ENCODE measurements at places on chromosomes 11 and 22.

- peak; percentile 80 for DNase-seq
These were observed 66.5 kb upstream of the AMPD3 start for GRCh38 chr11:10388574-10388973.

DNA sequence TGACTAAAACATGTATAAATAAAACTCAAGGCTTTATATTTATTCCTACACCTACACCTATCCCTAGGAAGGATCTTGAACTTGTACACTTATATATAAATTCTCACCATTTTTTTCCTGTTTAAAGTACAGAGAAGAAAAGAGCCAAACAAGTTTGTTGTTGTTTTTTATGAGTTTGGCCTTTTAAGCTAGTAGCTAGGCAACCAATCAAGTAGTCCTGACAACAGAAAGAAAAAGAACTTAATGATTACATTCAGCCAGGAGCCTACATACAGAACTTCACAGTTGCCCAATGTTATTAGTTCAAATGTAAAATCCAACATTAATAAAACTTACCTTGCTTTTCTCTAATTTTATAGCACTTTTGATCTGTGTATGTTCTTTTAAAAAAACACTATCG lies 316.2 kb downstream of the SOX6 start:
- no peak for DNase-seq

DNA sequence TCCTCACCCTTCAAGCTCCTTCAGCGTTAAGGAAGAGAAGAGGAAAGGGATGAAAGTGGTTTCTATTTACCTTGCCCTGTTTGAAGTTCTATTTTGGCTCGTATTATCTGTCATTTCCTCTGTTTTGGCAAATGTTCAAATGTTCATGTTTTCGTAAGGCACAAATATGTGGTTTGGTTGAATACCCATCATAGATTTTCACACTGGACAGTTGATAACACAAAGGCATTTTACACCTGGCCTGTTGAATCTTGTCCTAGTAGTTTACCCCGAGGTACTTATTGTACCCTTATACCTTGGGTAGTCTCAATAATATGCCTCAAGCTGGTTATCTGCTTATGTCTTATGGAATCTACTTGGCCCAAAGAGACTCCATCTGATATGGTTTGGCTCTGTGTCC lies 706.9 kb downstream of the METTL15 start:
- no peak for DNase-seq

DNA sequence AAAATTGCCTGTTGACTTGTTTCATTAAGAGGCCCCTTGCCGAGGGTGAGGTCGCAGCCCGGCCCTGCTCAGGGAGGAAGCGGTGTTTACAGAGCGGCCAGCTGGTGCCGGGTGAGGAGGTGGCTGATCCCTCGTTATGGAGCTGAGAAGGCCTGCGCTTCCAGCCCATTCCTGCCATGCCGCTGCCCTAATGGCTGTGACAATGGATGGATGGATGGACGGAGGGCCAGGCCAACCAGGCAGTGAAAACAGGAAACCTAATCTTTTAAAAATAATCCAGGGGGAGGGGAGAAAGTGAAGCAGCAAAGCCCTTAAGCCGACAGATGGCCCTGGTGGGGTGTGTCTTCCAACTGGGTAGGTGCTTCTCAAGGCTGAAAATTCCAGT lies 38.5 kb downstream of the BCR start:
- DNase-seq, result peak; percentile 31

- DNase-seq, result no peak
These were observed 8.1 kb downstream of the PRR33 start for GRCh38 chr11:1883346-1884302.

GRCh38 chr11:77558380-77558779 lies 31.4 kb upstream of the AQP11 start:
- DNase-seq, result no peak

GRCh38 chr11:20088397-20089225 lies 71.7 kb downstream of the DBX1 start:
- no peak for DNase-seq

DNA sequence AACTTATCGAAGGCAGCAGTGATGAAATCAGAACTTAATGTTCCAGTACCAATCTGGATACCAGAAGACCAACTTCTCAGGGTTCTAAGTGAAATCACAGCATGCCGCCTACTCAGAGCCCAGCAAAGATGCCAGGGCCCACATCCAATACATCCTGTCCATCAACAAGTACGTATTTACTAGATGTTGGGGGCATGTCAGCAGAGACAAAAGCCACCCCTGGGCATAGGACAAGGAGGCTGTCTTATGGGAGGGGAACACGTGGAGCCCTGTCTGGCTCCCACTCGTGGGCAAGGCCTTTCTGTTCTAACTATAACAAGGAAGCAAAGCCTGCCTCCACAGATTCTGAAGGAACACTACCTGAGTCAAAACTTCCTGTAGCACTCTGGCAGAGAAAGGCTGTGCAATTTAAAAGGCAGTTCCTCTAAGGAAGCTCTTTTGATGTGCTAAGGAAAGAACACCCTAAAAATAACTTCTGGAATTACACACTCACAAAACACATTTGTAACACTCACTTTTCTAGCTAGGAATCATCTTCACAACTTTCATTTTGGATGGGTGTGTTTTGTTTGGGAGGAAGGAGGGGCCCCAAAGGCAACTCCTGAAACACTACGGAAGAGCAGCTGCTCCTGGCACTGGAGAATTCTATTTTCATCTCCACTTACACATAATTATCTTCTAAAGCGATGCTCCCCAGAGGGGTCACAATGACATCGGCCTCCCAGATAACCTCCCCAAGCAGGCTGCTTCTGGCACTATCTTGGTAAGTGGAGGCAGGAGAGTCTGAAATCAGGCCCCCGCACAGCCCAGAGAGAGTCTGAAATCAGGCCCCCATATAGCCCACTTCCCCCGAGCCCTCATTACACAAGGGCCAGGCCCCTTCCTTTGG lies 14.2 kb downstream of the SMCO4 start:
- DNase-seq, result no peak

- DNase-seq, result no peak
These were observed 8.0 kb downstream of the NAGA start for GRCh38 chr22:42062506-42063170.

DNA sequence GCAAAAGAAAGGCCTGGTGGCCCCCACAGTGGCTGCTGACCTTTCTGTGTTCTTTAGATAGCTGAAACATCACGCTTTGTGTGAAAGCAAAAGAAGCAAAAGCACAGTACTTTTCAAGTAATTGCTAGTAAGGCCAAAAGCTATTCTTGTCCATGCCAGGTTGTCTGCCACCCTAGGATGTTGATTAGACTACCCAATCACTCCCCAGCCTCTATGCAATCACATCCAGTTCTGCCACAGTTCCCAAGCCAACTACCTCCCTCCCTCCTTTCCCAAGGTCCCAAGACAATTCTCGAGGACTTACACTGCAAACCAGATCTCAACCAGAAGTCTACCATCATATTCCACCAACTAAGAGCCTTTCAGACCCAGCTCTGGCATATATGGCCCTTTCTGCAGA lies 46.2 kb downstream of the RDX start:
- DNase-seq, result no peak

DNA sequence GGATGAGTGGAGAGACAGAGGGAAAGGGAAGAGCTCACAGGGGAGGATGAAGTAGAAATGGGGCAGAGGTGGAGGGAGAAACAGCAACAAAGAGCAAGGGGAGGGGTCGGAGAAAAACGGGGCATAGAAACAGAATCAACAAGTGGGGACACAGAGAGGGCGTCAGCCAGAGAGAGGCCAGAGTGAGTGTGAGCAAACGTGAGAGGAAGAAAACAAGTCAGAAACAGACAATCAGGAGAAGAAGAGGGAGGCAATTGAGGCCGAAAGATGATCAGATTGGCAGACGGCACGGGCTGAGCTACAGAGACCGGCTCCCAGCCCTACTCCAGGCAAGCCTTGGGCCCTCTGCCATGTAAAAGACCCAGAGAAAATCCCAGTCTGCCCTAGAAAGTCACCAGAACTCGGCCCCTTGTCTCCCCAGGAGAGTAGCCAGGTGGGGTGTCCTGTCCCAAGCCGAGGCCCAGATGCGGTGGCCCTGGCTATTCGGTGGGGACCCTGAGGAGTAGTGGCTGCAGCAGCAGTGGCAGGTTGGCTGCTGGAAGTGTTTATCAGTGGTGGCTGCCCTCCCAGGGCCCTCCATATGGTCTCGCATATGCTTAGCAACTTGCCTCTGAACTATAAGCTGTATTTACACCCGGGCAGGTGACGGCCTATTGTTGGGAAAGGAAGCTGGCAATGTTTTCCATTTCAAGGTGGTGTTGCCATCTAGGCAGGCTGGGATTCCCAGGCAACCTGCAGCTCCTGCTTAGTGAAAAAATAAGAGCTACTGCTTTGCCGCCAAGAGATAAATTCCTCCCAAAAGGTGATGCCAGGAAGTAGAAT lies 14.8 kb upstream of the TSPAN18 start:
- no peak for DNase-seq

DNA sequence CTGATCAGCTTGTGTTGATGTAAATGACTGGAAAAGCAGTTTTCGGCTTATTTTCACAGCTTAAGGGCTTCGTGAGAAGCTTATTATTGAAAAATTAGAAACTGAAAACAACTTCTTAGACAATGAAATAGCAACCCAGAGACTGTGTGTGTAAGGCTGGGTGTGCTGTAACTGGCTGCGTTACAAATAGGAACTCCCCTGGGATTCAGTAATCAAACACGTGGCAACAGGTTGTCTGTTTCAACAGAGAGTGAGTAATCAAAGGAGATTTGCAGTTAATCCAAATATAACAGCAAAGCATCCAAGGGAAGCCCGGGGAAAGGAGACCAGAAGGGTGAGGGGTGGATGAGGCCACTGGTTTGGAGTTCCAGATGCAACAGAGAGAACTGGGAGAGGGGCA lies 19.2 kb downstream of the NTM start:
- DNase-seq, result no peak

GRCh38 chr11:72234514-72234830 lies 9.5 kb downstream of the PHOX2A start:
- no peak for DNase-seq

DNA sequence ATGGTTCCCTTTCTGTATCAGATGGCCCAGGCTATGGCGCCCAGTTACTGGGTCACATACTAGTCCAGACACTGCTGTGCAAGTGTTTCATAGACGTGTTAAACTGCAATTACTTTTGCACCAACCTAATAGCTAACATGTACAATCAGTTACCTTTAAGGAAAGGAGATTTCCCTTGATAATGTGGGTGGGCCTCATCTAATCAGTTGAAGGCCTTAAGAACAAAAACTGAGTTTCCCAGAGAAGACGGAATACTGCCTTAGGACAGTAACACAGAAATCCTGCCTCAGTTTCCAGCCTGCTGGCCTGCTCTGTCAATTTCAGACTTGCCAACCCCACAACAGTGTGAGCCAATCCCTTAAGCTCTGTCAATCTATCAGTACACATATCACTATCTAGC lies 229.9 kb upstream of the SYN3 start:
- no peak for DNase-seq

DNA sequence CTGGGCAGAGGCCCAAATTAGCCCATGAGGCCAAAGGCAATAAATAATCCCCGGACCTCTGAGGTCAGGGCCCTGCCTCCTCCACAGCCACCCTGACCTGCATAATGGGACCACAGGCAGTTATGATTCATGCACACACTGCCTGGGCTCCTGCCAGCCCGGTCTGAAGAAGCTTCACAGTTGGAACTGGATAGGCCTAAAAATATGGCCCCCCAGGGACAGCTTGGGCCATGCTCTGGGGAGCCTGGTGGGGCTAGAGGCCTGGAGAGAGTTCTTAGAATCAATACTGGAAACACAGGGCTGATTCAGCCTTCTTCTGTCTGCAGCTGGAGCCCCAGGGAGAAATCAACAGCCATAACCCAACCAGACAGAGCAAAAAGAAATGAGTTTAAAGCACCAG lies 112.8 kb upstream of the CADM1 start:
- peak; percentile 32 for DNase-seq

DNA sequence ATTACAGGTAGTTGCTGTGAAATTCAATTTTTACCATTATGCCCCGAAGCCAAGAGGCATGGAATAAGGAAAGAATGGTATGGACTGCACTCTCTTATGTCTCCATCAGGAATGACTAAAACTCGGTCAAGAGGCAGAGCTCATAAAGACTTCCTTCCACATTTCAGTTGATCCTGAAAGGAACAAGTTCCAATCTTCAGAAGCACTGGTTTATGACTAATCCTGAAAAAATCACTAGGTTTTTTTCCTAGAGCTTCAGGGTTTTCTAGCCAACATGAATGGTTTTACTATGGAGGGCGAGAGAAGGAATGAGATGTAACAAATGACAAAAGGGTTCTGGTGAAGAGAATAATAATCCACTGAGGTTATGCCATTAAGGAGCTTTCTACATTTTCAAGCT lies 832.2 kb downstream of the NTM start:
- DNase-seq, result no peak

GRCh38 chr11:403761-404431 lies 9.9 kb downstream of the PKP3 start:
- DNase-seq, result no peak

DNA sequence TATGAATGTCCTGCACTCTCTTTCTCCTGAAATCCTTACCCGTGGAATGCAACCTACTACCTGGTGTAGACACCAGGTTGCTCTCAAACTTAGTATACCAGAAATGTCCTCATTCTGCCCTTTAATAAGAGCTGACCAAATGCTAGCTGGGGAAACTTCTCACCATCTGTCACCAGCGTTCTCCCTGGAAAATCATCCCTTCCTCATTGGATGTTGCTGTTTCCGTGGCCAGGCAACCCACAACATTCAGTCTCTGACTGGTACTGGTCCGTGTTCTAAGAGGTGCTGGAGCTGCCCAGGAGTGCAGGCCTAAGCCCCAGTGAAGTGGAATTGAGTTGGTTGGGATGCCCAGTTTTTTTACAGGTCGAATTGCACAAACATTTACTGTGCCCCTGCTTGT lies 40.7 kb upstream of the RAB1B start:
- DNase-seq, result no peak

DNA sequence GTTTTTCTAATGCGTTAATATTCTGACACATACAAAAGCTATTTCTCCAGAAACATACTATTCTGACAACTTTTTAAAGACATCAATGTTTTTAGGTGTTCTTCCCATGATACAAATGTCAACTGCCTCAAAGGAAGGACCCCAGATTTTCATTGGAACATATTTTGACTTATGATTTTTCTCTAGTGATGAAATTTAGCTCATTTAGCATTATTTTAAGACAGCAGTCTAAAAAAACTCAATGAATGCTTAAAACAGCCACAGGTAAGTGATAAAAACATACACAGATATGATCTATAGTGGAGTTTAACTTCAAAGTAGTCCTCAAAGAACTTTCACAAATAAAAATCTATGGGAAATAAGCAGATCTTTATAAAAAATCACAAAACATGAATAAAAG lies 24.9 kb downstream of the XKR3 start:
- no peak for DNase-seq

DNA sequence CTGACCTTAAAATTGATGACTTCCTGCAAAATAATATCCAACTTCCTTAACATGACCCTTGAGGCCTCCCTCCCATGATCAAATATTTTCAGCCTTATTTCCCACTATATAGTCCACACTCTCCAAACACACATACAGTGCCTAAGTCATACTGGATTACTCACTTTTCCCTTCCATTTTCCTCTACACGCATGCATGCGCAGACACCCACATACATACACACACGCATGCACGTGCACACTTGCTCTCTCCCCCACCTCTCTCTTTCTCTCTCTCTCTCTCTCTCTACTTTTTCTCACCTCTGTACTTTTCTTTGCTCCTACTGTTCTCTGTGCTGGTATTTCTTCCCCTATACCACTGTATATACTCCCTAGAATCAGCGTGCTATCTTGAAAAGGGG lies 28.1 kb downstream of the DLG2 start:
- no peak for DNase-seq
